ENCODE measurements at places on chromosomes 3 and 15.

- no peak for DNase-seq
Measured at GRCh38 chr15:90902840-90903732, at the start of gene MAN2A2. MAN2A2 (plus strand) TSS chr15:90903302; CDS start chr15:90904208, 906 bp downstream.

DNA sequence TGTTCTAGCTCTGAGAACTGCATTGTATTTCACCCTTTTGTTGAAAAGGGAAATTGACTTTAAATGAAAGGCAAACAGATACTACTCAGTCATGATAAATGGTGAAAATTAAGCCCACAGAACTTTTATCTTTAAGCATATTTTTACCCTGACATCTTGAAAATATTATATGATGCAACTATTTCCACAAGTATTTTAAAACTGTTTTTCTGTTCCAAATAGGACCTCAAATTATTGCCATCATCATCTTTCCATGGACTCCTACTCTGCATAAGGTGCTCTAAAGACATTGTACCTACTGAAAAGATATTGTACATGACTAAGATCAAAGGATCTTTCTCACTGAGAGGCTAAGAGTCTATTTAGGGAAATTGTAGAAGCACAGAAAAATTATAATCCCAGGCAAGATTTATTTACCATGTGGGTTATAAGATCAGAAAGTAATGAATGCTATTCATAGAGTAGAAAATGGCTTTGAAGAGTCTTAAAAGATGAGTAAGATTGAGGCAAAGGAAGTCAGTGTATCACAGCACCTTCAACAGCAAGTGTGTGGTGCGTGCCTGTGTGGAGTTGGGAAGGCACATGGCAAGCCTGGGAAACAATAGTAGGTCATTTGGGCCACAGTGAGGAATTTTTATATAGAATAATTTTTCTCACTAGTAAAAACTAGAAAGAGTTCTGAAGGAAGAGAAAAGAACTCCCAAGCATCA, 68.8 kb downstream of the VGLL3 start:
- DNase-seq = no peak

DNA sequence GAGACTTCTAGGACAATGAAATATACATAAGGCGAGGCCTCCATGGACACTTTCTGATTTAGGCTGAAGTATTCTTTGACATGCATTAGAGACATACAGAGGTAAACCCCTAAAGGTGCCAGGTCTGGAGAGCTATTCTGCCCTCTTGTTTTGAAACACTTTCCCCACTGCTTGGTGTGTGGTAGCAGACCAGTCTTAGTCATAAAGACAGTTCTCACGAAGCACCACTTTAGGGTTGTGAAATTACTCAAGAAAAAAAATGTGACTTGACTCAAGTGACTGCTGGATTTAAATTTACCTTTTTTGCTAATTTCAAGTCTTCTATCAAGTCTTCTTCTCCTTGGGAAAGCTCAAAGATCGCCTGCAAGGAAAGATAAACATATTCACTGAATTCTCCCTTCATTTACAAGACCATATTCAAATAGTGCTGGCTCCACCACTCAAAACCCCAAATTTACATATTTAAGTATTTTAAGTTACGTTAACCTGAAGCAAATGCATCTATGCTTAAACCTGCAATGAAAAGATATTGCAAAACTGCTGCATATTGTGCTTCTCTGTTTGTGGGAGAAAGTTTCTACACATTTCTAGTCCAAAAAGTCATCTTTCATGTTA, 48.4 kb downstream of the ARHGEF3 start:
- no peak for DNase-seq

- no peak for DNase-seq
Measured at GRCh38 chr15:57772223-57772957, 65.9 kb downstream of the POLR2M start.

GRCh38 chr3:112814266-112814665, 32.4 kb downstream of the CD200R1L start:
- peak; percentile 62 for DNase-seq

DNA sequence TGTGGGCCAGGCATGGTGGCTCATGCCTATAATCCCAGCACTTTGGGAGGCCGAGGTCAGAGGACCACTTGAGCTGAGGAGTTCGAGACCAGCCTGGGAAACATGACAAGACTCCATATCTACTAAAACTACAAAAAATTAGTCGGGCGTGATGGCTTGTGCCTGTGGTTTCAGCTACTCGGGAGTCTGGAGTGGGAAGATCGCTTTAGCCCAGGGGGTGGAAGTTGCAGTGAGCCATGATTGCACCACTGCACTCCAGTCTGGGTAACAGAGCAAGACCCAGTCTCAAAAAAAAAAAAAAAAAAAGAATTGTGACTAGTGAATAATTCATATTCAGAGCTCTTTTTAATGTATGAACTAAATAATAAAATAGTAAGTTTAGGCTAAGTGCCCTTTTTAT, 87.8 kb upstream of the TSEN2 start:
- DNase-seq = no peak

DNA sequence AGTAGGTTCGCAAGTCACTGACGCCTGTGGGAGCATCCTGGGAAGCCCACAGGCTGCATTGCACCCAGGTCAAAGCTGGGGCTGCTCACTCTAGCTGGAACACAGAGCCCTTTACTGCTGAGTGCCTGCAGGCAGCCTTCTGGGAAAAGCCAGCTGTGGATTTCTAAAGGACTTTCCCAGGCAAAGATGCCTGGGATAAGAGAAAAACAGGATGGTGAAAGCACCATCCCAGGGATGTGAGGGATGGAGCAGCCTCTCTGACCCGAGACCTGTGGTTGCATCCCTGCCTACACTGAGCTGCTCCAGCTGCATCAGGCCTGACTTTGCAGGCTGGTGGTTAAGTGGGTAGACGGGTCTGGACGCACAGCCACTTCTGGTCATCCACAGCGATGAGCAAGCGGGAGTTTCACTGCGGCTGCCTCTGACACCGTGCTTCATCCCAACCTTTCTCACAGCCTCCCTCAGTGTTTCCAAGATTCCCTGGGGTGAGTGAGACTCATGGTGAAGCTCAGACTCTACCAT, 52.5 kb upstream of the AMOTL2 start:
- peak; percentile 68 for DNase-seq

GRCh38 chr3:48194446-48195071, 6.3 kb upstream of the CDC25A start:
- peak; percentile 38 for DNase-seq

DNA sequence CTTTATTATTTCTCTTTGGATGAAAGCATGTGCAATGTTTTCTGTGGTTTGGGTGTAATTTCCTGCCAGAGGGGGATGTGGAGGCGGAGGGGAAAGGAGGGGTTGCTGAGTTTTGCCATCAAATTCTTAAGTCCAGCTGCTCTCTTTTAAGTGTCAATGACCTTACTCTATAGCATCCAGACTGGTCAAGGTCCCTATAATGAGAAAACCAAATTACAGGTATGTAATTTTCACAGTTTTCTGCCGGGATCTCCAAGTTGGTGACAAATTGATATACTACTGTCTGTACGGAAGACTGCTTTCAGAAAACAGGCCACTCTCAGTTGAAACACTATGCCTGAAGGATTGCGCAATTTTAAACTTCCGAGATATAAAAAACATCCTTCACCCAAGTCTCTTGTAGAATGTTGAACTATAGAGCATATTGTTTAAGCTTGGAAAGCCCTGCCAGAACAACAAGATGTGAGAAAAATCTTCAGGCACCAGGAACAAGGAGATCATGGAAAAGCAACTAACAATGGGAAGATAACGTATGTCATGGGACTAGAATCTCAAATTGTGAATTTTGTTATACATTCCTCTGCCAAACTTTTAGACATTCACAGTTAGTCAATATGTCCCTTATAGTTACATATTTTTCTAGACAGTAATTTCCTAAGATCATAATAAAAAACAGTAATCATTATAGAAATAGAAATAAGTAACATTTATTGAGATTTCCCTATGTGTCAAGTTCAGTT, 300.7 kb upstream of the SATB1 start:
- no peak for DNase-seq

- DNase-seq = no peak
Measured at GRCh38 chr15:29712149-29712885, 110.0 kb downstream of the TJP1 start.

DNA sequence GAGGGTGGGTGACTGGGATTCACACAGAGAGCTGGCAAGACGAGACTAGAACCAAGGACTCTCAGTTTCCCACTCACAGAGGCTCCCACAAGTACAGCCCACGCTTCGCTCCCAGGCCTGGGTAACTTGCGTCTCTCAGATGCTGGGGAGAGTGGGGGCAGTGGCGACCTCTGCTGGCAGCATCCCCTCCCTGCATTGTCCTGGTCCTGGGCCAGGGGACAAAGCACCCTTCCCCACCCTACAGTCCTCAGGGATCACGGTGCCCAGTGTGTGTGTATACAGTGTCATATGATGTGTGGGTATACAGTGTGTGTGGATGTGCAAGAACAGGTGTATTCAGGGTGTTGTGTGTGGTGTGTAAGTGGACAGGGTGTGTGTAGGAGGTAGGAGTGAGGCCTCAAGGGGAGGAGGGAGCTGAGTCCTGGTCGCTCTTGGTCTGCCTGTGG, 12.8 kb downstream of the VILL start:
- DNase-seq = no peak
